ENCODE measurements at places on chromosomes 3 and 15.

DNA sequence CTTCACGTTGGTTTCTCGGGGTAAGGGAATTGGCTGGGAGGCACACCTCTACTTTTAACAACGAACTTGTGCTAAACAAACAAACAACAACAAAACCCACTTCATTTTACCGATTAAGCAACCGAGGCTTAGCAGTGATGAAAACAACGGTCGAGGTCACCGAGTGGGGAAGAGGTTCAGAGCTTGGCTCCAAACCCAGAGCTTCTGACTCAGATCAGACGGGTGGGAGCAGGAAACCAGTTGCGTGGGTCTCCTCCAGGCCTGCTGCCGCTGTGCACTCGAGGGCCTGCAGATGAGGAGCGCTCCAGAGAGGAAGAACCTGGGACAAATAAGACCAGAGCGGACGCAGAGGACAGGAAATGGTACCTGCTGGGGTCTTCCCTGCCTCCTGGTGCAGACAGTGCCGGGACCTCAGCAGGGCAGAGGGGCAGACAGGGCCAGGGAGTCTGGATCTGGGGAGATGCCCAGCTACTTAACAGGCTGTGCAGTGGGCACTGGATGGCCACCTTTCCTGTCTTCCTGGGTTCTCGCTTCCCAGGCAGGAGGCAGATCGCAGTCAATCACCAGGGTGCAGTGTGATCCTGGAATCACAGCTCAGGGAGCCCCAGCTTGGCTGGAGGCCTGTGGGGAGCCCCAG, 99.0 kb upstream of the MEF2A start:
- no peak for DNase-seq

- DNase-seq = no peak
These were observed 120.1 kb downstream of the SEC22A start for GRCh38 chr3:123321806-123322205.

- no peak for DNase-seq
These were observed 45.2 kb downstream of the KLHL25 start for GRCh38 chr15:85749261-85750151.

DNA sequence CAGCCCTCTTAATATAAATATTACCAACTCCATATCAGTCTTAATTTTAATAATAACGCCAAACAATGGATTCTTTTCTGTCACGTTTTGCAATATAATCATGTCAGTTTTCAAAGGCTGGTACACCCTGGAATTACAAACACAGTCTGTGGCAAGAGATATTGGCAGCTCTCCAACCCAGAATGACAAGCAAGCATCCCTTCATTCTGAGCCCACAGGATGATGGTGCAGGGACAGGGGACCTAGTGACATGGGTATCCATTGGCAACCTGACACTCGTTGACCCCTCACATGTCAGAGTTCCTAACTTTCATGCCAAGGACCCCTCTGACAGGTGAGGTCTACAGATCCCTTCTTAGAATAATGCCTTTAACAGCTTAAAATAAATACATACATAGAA, 154.5 kb upstream of the TSC22D2 start:
- peak; percentile 52 for DNase-seq

- no peak for DNase-seq
These were observed 33.0 kb downstream of the PAQR9 start for GRCh38 chr3:142930463-142930862.

Measured in NCI-H1930 (cell line).